Upper lobe of right lung (tissue), 1 donor: ENCODE measurements at places on chromosomes 5 and 9. TPM values are rescaled to one million over a fixed set of nuclear protein-coding genes. Genes with fewer than 3 reads are reported as not detected.
A peak's percentile ranks its signal among the peaks of the same experiment; 100 is the strongest.

The NOL6 gene
- 36.4 TPM for total RNA-seq

DNA sequence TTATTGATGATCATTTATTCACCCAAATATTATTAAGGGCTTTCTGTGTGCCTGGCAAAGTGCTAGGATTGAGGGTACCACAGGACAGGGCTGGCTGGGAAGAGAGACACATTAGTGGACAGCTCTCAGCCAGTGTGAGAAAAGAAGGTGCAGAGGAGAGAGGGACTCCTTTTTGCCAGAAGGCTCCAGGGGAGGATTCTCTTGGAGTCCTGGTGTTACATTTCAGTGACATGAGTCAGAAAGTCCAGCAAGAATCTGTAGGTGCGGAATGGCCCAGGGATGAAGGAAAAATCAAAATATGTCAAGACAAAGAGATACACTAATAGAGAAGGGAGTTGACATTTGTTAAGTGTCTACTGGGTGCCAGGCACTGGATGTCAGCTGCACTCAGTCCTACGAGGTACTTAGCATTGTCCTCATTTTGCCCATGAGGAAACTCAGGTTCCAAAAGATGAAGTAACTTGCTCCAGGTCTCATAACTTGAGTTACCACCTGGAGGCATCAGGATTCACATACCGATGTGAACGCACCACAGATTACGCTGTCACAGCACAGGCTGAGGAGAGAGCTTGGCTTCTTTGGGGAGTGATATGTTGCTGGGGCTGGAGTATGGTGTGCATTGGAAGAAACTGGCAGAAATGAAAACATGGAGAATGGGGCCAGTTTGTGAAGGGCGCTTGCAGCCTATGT, 60.5 kb downstream of the RASGRF2 start:
- H3K27me3 ChIP-seq: no peaks in the 10 kb centered on the region
- no peaks in the 10 kb centered on the region for H3K36me3 ChIP-seq
- H3K27ac ChIP-seq: no peak overlapping the region
- H3K4me1 ChIP-seq: no peaks in the 10 kb centered on the region
- H3K4me3 ChIP-seq: no peak overlapping the region
- no peak for DNase-seq

The CAMK4 gene
- 3.8 TPM for total RNA-seq

- H3K36me3 ChIP-seq: no peaks in the 10 kb centered on the region
- no peaks in the 10 kb centered on the region for H3K4me1 ChIP-seq
- no peak overlapping the region for H3K27ac ChIP-seq
These were observed 435.9 kb upstream of the TLE4 start for GRCh38 chr9:79135681-79136415.

- H3K27me3 ChIP-seq: no peaks in the 10 kb centered on the region
- peaks cover 16% of the 10 kb centered on the region for H3K4me1 ChIP-seq
- no peak overlapping the region for H3K27ac ChIP-seq
- no peak for DNase-seq
These were observed 17.9 kb upstream of the C5orf47 start for GRCh38 chr5:173970878-173971650.

DNA sequence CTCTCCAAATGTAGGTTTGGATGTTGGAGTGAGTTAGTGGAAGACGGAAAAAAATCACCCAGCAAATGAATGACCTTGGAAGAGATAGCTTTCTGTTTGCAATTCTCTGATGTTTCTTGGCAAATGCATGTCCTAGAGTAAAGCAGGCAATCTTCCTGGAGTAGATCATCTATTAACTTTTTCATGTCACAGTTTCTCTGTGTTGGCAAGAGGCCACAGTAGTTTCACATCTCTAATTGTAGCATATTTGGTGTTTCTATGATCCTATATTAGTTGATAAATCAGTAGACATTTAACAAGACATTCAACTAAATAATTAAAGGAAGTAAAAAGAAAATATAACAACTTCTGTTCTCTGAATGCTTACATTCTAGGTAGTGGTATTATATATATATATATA, 138.2 kb upstream of the MINAR2 start:
- no peaks in the 10 kb centered on the region for H3K36me3 ChIP-seq
- H3K4me3 ChIP-seq: no peak overlapping the region

DNA sequence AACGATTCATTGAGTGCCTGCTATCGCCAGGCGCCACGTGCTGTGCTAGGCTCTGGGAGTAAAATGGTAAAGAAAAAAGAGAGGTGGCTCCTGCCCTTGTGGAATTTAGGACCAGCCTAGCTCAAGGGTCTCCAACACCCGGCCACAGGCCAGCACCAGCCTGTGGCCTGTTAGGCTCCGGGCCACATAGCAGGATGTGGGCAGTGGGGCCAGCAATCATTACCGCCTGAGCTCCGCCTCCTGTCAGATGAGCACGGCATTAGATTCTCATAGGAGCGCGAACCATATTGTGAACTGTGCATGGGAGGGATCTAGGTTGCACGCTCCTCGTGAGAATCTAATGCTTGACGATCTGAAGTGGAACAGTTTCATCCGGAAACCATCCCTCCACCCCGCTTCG, 1.5 kb downstream of the RMRP start:
- peaks cover 3% of the 10 kb centered on the region for H3K36me3 ChIP-seq
- no peaks in the 10 kb centered on the region for H3K27me3 ChIP-seq
- DNase-seq: no peak
- H3K27ac ChIP-seq: peak overlapping the region; percentile 99

- H3K4me3 ChIP-seq: no peak overlapping the region
- H3K36me3 ChIP-seq: no peaks in the 10 kb centered on the region
- H3K27me3 ChIP-seq: no peaks in the 10 kb centered on the region
- no peak overlapping the region for H3K27ac ChIP-seq
- no peak for DNase-seq
- peaks cover 19% of the 10 kb centered on the region for H3K4me1 ChIP-seq
These were observed 4.2 kb upstream of the ZNF366 start for GRCh38 chr5:72511366-72511765.

The PTPRD gene
- 30.8 TPM for total RNA-seq

The CDH12 gene
- total RNA-seq: not detected

The PCDHA9 gene
- 0.20 TPM for total RNA-seq

The DENND4C gene
- 105 TPM for total RNA-seq

DNA sequence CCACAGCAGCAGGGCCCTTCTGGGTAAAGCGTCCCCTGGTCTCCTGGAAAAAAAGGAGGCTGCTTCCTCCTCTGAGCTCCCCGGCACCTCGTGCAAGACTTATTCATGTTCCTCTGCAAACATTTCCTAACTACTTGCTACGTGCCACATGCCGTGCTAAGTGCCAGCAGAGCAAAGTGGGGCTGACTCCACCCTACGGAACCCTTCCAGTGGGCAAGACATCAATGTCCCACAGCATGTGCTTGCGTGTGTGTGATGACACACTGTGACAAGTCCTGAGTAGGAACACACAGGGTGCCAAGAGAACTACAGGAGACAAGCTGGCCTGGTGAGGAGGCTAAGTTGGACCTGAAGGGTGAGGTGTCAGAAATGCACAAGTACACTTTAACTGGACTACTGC, 57.4 kb downstream of the SEMA4D start:
- H3K27ac ChIP-seq: peak overlapping the region; percentile 58
- DNase-seq: peak; percentile 87
- no peaks in the 10 kb centered on the region for H3K36me3 ChIP-seq
- H3K27me3 ChIP-seq: no peaks in the 10 kb centered on the region
- H3K4me1 ChIP-seq: peaks cover 48% of the 10 kb centered on the region
- H3K4me3 ChIP-seq: no peak overlapping the region

The OTULINL gene
- 104 TPM for total RNA-seq

The FAXDC2 gene
- total RNA-seq: 79.0 TPM

- H3K27ac ChIP-seq: no peak overlapping the region
- H3K36me3 ChIP-seq: no peaks in the 10 kb centered on the region
- DNase-seq: no peak
- H3K4me3 ChIP-seq: no peak overlapping the region
- no peaks in the 10 kb centered on the region for H3K27me3 ChIP-seq
These were observed 8.8 kb downstream of the AK8 start for GRCh38 chr9:132869266-132869665.

DNA sequence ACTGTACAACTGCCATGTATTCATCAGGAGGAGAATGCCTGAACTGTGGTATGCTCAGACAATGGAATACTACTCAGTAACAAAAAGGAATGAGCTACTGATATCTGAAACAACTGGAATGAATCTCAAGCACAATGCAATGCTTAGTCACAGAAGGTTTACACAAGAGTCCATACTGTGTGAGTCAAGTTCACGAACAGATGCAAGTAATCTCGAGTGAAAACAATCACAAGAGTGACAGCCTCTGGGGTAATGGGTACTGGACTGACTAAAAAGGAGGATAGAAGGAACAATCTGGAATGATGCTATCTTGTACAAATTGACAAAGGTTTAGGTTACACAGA, 19.5 kb upstream of the GOLGA1 start:
- H3K27me3 ChIP-seq: no peaks in the 10 kb centered on the region
- no peak for DNase-seq
- H3K4me1 ChIP-seq: no peaks in the 10 kb centered on the region
- no peaks in the 10 kb centered on the region for H3K36me3 ChIP-seq

DNA sequence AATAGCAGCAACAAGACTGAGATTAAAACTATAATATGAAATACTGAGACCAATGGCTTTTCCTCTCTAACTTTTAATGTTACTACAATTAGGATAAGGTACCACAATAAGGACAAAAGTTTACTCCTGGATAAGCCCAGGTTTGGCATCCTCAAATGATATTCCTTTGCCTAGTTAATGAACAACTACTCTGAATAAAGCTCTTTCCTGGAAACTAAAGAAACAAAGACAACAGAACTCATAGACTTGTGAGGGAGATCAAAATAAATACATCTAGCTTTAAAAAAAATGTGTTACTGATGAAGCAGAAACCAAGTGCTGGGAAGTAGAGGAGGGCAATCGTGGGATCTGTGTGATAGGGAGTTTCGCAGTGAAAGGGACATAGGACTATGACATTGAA, 19.3 kb upstream of the RAPGEF6 start:
- H3K4me3 ChIP-seq: no peak overlapping the region
- H3K27ac ChIP-seq: no peak overlapping the region
- no peaks in the 10 kb centered on the region for H3K27me3 ChIP-seq
- H3K36me3 ChIP-seq: peaks cover 45% of the 10 kb centered on the region

GRCh38 chr5:102638316-102638715, 116.8 kb upstream of the PAM start:
- no peaks in the 10 kb centered on the region for H3K4me1 ChIP-seq
- H3K27me3 ChIP-seq: no peaks in the 10 kb centered on the region
- H3K36me3 ChIP-seq: no peaks in the 10 kb centered on the region
